ENCODE measurements at places on chromosomes 2 and 18. TPM values are rescaled to one million over a fixed set of nuclear protein-coding genes. Genes with fewer than 3 reads are reported as not detected.

GATA6 gene
- total RNA-seq = 112 TPM

HOXD10 gene
- not detected for total RNA-seq

CD207 gene
- not detected for total RNA-seq

MLPH gene
- total RNA-seq = 1.2 TPM

DNA sequence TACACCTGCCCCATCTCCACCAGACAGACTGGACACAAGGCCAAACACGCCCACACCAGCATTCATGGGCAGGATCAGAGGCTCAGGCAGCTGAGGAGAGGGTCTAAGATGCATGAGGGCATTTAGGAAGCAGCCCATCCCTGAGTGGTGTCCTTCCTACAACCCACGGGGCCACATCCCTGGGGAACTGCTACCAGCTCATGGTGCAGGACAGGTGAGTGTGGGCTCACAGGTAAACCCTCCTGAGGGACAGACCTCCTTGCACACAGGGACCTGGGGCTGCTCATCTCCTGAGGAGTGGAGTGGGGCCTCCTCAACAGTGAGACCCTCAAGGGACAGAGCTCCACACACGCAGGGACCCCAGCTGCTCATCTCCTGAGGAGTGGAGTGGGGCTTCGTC is 14.6 kb downstream of the PARD6G start:
- no peak for DNase-seq

LCT gene
- total RNA-seq = 0.19 TPM

GRCh38 chr2:157672129-157672528 is 43.5 kb upstream of the ACVR1C start:
- DNase-seq = no peak

GRCh38 chr2:10449838-10450691 is 1.9 kb upstream of the ODC1 start:
- no peak for DNase-seq

PTPRN gene
- 30.2 TPM for total RNA-seq

SLC23A3 gene
- 2.8 TPM for total RNA-seq

DNA sequence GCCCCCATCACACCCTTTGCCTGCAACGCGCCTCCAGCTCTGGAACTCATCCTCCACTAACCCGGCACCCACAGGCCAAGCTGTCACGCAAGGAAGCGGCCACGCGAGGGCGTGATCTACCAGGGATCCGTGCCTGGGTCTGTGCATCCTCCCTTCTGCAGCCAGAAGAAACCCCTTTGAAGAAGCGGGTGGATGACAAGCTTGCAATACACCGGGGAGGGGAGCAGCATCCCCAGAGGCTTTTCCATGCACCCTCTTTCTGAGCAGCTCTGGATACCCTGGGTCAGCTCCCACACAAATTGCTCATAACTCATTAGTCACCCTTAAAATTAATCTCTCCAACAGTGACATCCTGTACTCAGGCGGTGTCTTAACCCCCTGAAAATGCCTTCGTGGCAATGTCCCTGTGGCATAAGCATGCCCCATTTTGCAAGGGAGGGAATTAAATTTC is 47.6 kb downstream of the PDCL3 start:
- peak; percentile 57 for DNase-seq

STARD6 gene
- total RNA-seq = not detected

TCF23 gene
- total RNA-seq = not detected

GRCh38 chr2:171042253-171042969 is 113.4 kb downstream of the GORASP2 start:
- DNase-seq = no peak

ELOA2 gene
- not detected for total RNA-seq

DNA sequence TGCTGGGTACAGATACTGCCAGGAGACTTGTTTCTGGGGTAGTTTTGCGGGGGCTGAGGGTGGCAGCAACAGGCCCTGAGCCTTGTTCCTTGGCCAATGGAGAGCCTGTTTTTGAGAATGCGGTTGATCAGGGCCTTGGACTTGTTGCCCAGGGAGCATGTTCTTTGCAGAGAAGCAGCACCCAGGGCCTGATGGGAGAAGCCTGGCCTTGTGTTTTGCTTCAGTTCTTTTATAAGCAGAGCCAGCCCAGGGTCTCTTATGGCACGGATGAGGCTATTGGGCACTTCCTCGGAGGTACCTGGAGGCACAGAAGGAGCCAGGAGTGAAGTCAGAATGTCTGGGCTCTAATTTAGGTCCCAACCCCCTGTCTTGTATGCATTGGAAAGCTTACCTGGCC is 85.1 kb upstream of the MCFD2 start:
- DNase-seq = no peak

GRCh38 chr2:74206180-74206688 is 7.8 kb downstream of the MTHFD2 start:
- no peak for DNase-seq

- DNase-seq = no peak
Measured at GRCh38 chr2:221606424-221606823, 34.3 kb upstream of the EPHA4 start.

CYP27A1 gene
- 16.4 TPM for total RNA-seq

DNA sequence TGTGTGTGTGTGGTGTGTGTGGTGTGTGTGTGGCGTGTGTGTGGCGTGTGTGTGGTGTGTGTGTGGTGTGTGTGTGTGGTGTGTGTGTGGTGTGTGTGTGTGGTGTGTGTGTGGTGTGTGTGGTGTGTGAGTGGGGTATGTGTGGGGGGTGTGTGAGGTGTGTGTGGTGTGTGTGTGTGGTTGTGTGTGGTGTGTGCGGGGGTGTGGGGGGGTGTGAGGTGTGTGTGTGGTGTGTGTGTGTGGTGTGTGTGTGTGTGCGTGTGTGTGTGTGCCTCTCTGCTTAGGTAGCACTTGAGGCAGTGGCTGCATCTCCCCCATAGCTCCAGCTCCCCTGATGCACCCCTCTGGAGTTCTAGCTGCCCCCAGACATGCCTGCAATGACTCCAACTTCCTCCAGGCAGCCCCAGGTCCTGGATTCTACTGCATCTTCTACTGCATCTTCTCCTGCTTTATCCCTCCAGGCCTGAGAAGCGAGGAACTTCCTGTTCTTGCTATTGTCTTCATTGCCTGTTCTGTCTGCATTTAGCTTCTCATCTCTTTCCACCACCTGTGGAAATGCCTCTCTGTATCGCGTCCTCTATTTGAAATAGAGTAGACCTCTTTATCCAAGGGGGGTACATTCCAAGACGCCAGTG is 22.2 kb upstream of the MLPH start:
- DNase-seq = no peak

DNA sequence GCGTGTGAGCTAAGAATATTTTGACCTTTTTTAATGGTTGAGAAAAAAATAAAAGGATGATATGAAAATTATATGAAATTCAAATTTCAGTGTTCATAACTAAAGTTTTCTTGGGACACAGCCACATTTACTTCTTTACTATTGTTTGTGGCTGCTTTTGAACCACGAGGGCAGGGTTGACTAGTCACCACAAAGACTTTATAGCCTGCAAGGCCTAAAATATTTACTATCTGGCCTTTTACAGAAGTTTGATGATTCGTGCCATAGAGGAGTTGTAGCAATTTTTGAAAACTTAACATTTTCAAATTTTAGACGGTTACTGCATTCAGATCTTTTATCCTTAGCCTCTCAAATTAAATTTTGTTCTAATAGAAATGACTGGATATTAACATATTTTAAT is 69.9 kb downstream of the LIMS1 start:
- DNase-seq = no peak

DNA sequence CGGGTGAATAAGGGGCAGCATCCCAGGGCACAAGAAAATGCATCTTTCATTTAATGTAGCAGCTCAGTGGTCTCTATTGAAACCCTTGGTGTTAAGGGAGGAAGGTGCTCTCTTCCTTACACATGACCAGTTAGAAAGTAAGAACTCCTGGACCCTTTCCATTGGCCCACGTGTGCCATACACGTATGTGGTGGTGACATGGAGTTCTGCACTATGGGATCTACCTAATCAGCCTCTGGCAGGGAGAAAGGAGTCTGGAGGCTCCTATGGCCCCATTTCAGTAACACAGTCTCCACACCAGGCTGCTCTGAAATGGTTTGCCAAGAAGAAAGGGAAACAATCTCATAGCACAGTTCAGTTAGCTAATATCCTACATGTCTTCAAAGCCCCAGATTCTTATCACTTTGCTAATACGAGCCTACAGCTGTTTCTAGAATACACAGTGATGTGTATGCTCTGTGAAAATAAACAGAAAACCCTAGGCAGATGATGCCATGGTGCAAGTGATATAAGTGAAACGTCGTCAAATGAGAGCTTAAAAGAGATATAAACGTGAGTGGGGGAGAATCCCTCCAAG is 7.0 kb downstream of the EFEMP1 start:
- no peak for DNase-seq

DNA sequence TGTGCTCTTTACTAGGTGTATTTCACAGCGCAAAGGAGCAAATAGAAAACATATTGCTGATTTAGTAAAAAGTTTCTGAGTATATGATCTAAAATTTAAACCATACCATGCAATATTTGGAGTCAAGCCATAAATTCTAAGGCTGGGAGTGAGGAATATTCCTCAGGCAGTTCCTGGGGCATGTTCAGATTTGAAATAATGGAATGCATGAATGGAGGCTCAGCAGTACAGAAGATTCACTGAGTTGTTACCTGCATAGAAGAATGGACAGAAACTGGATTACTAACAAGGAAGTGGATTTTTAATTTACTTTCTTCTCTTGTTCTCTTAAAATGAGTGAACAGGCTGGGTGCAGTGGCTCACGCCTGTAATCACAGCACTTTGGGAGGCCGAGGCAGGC is 441.0 kb upstream of the MAP2 start:
- DNase-seq = no peak

DTNA gene
- total RNA-seq = 34.0 TPM

- no peak for DNase-seq
Measured at GRCh38 chr2:158659483-158659882, 135.6 kb upstream of the DAPL1 start.

- no peak for DNase-seq
Measured at GRCh38 chr2:237065071-237065377, 20.7 kb upstream of the COPS8 start.

DNA sequence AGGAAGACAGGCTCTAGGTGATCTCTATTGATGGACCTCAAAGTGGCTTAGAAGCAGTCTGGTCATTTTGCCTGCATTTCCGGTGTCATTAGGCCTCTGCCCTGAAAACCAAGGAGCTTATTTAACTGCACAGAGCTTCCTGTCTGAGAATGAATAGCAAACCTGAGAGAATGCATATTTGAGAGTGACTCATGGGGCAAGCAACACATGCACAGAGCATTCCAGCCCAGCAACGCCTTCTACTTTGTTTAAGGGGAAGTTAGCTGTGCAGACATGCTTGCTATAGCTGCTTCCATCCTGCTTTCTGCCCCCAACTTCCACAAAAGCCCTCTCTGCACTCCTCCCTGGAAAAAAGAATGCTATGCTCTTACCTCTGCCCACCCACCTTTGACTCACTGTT is 232.8 kb downstream of the GRB14 start:
- no peak for DNase-seq

GRCh38 chr2:239593455-239593854 is 192.6 kb upstream of the HDAC4 start:
- no peak for DNase-seq

- DNase-seq = peak; percentile 23
Measured at GRCh38 chr2:233867993-233868532, at the start of gene MSL3B. TSS of gene MSL3B (minus strand) at chr2:233868386.

DNA sequence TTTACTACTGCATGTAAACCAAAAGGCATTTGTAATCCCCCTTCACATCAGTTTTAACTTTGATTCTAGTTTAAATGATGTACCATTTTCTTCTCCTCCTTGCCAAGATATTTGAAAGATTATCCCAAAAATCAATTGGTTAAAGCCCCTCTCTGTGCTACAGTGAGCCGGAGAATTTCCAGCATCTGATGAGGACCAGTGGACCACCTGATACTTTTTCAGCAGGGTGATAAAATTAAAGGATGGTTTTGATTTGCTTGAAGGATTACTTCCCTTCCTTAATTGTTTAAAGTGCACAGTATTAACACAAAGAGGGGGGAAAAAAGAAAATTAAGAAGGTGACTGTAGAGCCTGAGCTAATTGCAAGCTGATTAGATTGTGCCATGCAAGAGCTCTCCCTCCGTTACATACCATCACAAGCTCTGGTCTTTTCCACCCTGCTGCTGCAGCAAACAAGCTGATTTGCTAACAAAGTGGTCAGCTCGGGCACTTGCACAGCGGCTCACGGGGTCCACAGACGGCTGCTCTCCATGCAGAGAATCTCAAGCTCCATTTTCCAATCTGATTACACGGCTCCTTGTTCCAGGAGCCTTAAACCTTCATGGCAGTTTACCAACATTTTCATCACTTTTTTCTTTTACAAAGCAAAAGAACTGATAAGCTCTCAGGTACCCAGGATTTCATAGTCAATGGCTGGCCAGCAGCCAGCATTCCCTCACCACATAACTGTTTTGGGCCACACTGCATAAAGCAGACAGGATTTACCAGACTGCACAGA is 22.1 kb downstream of the FIGN start:
- DNase-seq = no peak

DNA sequence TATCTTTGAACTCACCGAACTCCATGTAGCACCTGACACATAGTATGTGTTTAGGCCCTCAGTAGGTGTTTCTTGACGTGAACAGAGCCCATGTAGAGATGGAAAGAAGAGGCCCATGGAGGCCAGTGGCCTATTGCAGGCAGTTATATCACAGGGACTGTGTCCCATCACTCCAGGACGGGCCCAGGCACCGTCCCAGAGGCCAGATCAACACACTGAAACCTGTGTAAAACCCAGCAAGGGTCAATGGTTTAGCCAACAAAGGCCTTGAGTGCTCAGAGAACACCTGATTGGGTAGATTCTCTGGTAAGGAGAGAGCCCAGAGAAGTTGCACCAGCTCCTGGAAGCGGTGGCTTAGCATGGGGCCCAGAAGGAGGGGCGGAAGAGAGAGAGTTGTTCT is 82.8 kb downstream of the INHBB start:
- no peak for DNase-seq

GRCh38 chr2:143730953-143731260 is 601.7 kb downstream of the ARHGAP15 start:
- no peak for DNase-seq

- no peak for DNase-seq
Measured at GRCh38 chr2:36780231-36780839, 83.8 kb downstream of the VIT start.

DNA sequence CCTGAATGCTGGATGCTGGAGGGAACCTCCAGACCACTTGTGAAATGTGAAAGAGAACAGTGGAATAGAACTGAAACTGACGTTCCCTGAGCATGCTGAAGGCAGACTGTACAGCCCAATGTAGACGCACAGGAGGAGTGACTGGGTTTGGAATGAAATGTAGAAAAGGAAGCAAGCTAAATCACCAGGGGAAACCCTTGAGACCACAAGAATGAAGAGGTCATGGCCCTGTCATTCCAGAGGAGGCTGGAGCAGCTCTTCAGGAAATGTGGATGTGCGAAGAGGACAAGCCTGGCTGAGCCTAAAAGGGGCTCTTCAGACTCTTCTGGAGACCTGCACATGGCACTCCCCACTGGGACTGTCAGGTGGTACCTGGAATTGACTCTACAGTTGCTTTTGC is 118.5 kb upstream of the ALPP start:
- DNase-seq = no peak
